ENCODE measurements at places on chromosomes 7 and 10. TPM values are rescaled to one million over a fixed set of nuclear protein-coding genes. Genes with fewer than 3 reads are reported as not detected.

Gene OR13A1
- under 0.01 TPM for total RNA-seq

Gene C10orf67
- total RNA-seq = not detected

Gene TAS2R4
- total RNA-seq = 0.96 TPM

Gene NPY4R
- total RNA-seq = not detected

Gene PDK4
- total RNA-seq = 0.64 TPM

Gene KCND2
- total RNA-seq = not detected

Data from tracheal epithelial cell (primary cell).